ENCODE measurements at places on chromosomes 3 and 15. TPM values are rescaled to one million over a fixed set of nuclear protein-coding genes. Genes with fewer than 3 reads are reported as not detected.
A peak's percentile ranks its signal among the peaks of the same experiment; 100 is the strongest.

- no peak for DNase-seq
Observed at GRCh38 chr15:70665599-70665998, 97.8 kb downstream of the UACA start.

DNA sequence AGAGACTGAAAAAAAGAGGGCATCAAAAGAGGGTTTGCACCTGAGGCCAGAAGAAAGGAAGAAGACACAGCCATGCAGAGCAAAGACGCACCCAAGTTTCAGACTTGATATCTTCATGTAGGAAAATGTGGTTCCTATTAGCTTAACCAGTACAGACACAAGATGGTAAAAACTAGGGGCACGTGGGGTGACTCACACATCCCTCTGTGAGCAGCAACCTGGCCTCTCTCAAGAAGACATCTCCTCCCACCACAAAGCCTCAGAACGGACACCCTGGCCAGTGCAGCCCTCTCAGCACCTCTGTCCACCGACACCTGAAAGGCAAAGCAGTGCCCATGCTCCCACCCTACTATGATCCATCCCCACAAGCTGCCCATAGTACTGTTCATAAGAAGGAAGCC is 33.3 kb downstream of the GLB1 start:
- no peak for DNase-seq

DNA sequence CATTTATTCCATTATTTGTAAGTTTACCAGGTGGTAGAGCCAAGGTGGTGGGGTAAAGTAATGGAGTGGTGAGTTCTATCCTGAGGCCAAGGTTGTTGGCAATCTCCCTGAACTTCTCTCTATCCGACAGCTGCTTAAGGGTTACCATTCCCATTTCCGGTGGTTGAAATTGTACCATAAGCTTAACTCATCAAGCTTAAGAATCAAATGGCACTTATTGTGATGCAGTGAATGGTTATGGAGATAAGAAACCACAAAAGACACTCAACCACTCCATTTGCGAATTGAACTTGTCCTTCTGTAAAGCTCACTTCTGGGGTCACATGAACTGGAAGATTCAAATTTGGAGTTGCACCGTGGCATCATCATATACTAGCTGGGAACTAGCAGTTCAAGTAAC is 287.4 kb upstream of the SLCO3A1 start:
- no peak for DNase-seq

- no peak for DNase-seq
Observed at GRCh38 chr15:31974154-31974794, 56.0 kb upstream of the CHRNA7 start.

- DNase-seq, result no peak
Observed at GRCh38 chr3:113758389-113759024, 11.7 kb downstream of the ATP6V1A start.

DNA sequence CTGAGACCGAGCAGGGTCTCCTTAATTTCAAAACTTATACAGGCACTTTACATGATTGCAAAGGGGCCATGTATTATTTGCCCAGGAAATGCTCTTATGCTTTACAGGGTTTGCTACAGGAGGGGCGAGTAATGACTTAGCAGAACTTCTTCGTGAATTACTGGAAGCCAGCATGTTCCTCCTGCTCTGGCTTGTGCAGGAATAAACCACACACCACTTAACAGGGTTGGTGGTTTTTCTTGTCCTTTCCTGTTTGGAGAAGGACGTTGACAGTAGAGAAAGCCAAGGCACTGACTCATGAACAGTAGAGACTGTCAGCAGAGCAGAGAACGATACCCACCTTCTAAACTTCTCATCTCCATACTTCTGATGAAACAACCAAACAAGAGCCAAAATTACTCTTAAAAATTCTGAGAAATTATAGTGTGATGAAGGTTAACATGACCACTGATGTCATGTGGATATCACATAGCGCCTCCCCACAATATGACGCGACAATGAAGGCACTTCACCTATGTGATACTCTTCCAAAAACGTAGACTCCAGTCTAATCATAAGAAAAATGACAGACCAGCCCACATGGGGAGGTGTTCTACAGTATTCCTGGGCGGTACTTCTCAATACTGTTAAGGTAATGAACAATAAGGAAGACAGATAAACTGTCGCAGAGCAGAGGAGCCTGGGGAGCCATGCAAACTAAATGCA is 24.7 kb upstream of the MCTP2 start:
- DNase-seq, result peak; percentile 4

GRCh38 chr3:156553705-156554356 is 1.1 kb downstream of the SSR3 start:
- DNase-seq, result peak; percentile 43

- no peak for DNase-seq
Observed at GRCh38 chr15:41161736-41162135, 45.7 kb upstream of the INO80 start.

DNA sequence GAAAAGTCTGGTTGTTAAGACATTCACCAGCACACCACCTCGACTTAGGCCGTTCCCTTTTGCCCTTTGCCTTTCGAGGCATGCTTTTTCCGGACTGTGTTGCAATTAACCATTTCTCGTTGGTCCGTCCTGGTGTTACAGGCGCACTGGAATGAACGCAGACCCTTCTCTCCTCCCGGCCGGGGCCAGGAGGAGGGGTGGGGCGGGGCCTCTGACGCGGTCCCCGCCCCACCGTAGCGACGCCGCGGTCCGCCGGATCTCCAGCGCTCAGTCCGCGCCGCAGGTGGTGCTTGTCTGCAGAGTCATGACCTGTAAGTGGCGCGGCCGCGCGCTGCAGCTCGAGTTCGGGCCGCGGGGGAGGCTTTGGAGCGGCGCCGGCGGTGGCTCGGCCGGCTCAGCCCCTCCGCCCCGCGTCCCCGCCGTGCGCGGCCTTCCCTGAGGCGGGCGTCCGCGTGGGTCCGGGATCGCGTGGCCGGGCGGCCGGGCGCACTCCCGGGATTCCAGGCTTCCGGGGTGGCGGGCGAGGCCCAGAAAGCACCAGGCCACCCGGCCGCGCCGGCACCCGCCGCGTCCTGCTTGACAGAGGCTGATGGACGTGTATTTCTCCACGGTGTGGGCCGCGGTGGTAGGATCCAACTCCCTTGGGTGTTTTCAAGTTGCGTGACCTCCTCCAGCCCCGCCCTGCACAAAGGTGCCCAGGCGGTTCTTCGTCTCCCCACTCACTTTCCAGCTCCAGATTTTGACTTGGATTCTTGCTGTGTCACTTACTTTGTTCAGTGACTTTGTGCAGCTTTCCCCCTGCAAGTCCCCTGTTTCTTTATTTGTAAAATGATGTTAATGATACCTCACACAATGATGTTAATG is at the start of gene NIT2:
TSS of gene NIT2 (plus strand) at position 270 of the 864 bp plus-strand sequence. CDS start at position 305, 35 bp downstream.
- peak; percentile 82 for DNase-seq

DNA sequence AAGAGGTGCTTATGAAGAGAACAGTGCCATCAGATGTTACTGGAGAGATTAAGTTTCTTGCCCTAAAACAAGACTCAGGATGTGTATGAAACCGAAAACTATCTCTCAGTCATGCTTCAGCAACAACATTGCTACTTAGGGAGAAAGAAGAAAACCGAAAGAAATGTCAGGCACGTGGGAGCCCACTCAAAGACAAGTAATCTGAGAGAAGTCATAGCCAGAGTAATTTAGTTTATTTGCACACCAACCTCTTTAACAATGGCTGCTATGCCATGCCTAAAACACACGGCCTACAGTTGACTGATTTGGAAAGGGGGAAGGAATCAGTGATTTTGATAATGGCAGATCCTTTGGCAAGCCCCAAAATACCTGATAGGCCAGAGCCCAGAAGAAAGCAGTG is 162.9 kb downstream of the TIGIT start:
- no peak for DNase-seq

- no peak for DNase-seq
Observed at GRCh38 chr3:158106766-158107471, 699 bp upstream of the SHOX2 start.

GRCh38 chr3:172239218-172239790 is 199.9 kb downstream of the FNDC3B start:
- DNase-seq, result no peak

DNA sequence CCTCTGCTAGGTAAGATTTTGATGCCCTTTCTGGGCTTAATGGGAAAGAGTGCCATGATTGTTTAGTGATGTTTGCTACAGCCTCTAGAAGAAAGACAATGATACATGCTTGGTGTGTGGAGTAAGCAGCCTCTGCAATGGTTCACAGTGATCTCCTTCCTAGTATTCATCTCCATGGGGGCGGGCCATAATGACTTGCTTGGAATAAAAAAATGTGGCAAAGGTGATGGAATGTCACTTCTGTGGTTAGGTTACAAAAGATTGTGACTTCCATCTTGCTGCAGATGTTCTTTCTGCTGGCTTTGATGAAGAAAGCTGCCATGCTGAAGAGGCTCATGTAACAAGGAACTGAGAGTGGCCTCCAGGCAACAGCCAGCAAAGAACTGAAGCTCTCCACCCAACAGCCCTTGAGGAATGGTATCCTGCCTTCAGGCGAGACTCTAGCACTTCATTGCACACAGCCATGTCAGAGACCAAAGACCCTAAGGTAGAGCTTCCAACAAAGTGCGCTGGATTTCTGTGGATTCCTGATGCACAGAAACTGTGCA is 139.1 kb upstream of the LRIG1 start:
- DNase-seq, result no peak

GRCh38 chr3:197352382-197352781 is 54.0 kb upstream of the DLG1 start:
- DNase-seq, result no peak

DNA sequence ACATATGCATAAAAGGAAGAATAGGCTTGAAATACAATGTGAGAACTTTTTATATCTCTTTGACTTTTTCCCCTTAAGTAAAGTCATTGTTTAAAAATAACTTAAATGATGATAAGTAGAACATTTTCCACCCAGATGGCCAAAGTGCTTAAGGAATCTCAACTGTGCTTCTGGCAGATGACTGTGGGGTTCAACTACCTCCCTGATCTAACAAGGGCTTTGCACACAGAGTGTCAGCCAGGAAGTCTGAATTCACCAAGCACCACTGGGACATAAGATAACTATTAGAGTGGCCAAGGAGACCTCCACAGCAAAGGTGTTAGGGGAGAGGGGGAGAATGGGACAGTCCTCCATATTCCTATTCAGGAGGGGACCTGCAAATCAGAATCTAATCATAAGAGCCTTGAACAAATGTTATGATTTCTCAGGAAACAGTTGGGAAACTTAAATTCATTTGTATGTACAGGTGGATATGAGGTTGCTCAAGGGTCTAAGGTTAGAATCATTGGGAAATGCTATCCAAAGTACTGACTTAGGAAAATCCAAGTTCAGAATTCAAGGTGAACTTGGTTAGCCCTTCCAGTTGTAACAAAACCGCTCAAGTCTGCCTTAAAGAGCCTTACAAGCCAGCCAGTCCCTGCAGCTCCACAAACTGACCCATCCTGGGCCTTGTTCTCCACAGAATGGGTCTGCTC is at the start of gene FETUB:
TSS of gene FETUB (plus strand) at position 622 of the 695 bp plus-strand sequence. CDS start at position 684, 62 bp downstream.
- DNase-seq, result no peak

DNA sequence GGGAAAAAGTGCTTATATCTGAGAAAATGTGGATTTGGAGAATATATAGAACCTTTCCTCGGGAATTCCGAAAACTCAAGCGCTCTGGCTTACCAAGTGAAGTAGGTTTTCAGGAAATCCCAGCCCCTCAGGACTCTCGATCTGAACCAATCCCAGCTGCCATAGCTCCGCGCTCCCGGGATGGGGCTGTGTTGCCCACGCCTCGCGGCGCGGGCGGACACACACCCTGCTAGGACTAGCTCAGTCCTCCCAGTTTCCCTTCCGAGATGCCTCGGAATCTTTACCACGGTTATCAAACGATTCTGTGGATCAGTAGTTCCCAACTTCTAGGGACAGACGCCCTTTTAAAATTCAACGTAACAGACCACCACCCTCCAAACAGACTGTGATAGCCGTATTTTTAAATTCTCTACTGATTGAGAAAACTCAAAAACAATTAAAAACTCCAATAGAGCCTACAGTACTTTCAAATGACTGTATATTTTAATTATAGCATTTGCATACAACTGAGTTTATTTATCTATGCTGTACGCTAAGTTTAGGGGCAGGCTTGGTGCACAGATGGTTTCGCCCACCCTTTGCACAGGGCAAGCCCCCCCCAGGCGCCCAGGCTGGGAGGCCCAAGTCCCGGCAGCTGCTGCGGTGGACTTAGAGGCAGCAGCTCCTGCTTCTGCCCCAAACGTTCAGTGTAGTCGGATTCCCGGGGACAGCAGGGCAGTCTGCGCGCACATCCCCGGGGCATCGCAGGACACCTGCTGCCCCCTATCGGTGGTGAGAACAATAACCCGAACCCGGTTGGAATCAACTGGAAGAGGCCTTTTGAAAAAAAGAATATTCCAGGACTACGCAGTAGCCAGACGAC is 52.3 kb downstream of the CCDC54 start:
- peak; percentile 92 for DNase-seq

Gene NR1I2
- not detected for total RNA-seq

Gene FBXL22
- not detected for total RNA-seq

Gene QTRT2
- 33.2 TPM for total RNA-seq

Gene SPG21
- total RNA-seq, result 64.9 TPM

Data from SK-MEL-5 (cell line).